ENCODE measurements at places on chromosomes 2 and 18. TPM values are rescaled to one million over a fixed set of nuclear protein-coding genes. Genes with fewer than 3 reads are reported as not detected.

GRCh38 chr2:22991844-22992243 is 393.1 kb upstream of the KLHL29 start:
- no peak for DNase-seq

Gene RAB6D
- not detected for total RNA-seq

- no peak for DNase-seq
These were observed 71.8 kb downstream of the TNS1 start for GRCh38 chr2:217930761-217931563.

Gene USP14
- total RNA-seq: 57.2 TPM

Gene CCL20
- 0.76 TPM for total RNA-seq

DNA sequence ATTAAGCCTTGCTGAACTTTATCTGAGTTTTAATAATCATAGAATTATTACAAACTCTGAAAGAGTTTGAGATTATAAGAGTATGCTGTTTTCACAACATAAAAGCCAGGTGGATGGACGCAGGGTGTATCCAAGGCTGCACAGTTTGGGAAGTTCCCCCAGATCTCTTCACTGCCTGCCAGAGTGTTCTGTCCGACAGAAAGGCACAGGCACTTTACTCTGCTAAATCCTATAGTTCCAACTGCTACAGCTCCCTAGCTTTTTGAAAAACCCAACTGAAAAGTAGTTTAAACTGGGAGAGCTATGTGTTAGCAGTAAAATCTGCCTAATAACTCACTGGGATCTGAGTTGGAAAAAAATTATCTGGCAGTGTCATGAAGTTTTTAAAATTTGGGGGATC is 38.0 kb downstream of the MFSD6 start:
- no peak for DNase-seq

Gene VIL1
- not detected for total RNA-seq

- no peak for DNase-seq
These were observed 90.7 kb downstream of the DPP4 start for GRCh38 chr2:161983331-161983651.

DNA sequence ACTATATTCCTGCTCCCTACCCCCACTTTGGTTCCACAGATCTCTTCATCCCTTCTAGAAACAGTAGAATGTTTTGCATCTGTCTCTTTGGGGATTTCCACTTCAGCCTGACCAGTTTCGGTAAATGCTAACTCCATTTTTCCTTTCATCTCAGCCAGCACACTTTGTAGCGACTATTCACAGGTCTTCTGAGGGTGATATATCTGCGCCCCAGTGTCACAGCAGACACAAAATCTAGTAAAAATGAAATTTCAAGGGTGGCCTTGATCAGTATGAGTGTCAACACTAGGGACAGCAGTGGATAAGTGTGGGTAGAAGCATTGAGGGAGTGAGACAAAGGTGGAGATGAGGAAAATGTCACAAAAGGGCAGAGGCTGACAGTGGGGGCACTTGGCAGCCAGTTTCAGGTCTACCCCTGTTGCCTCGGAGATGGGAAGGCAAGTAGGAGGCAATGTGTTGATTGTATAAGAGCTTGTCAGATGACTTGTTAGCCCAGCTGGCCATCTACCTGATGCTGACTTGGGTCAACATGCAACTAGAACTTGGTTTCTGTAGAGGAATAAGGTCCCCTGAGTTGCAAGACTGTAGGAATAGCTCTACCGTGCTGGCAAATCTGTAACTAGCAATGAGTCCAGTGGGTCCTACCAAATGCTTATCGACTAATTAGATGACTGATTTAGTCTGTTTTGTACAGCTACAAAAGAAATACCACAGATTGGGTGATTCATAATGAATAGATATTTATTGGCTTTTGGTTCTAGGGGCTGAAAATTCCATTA is 60.7 kb downstream of the CXCR4 start:
- DNase-seq: no peak

Gene HSPD1
- 136 TPM for total RNA-seq

GRCh38 chr2:18637196-18637595 is 47.8 kb upstream of the NT5C1B start:
- no peak for DNase-seq

- DNase-seq: no peak
These were observed 4.2 kb downstream of the STAMBP start for GRCh38 chr2:73832930-73833329.

GRCh38 chr2:134866498-134867099 is 28.2 kb downstream of the ACMSD start:
- no peak for DNase-seq

- no peak for DNase-seq
These were observed 78.0 kb upstream of the SERTAD2 start for GRCh38 chr2:64731746-64732145.

- no peak for DNase-seq
These were observed 243.5 kb downstream of the ASXL3 start for GRCh38 chr18:33821503-33821902.

DNA sequence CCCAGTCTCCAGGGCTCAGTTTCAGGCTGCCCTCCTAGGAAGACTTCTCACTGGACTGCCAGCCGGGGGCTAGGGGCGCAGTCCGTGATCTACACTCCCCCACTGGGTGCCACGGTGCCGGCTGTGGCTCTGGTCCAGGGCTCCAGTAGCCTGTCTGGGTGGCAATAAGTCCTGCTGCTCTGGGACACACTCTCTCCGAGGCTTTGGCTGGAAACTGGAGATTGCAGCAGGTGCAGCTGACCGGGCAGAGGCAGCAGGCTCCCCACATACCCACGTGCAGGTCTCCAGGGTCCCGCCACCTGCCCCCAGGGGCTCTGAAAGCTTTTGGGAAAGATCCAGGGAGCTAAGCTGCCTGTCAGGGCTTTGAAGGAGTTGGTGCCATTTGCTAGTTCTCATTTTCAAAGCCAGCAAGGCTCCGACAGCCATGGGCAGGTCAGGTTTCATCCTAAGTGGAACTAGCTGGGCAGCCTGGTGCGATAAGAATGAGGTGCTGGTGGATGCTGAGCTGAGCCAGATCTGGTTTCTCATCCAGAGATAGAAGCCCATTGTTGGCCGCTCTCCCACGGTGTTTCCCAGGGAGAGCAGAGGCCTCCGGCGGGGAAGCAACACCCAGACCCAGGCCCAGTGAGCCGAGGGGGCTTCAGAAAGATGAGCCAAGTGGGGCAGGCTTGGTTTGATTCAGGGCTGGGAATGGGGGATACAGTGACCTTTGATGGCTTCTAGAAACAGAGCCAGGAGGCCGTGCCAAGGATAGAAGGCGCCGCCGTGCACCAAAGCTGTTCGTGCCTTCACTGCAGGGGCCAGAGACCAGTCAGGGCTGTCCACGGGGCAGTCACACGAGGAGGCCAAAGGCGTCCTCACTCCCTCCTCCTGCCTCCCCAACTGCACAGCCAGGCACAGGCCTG is 141.7 kb upstream of the GPC1 start:
- DNase-seq: no peak

DNA sequence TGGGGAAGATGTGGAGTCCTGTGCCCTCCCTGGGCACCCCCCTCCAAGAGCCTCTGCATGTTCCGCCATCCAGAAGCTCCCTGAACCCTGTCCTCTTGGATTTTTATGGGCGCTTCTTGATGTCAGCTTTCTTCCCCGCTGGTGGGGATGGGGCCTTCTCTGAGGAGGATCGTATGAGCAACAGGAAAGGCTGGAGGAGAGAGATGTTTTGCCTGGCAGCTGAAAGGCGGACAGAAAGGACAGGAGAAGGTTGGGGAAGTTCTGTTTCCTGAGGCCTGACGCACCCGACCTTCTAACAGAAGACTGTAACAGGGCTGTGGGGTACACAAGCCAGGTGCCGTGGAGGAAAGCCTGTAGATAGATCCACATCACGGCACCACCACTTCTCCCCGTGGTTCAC is 238.8 kb downstream of the LDLRAD4 start:
- DNase-seq: no peak

GRCh38 chr2:48419884-48420511 is 110.0 kb upstream of the STON1 start:
- no peak for DNase-seq

DNA sequence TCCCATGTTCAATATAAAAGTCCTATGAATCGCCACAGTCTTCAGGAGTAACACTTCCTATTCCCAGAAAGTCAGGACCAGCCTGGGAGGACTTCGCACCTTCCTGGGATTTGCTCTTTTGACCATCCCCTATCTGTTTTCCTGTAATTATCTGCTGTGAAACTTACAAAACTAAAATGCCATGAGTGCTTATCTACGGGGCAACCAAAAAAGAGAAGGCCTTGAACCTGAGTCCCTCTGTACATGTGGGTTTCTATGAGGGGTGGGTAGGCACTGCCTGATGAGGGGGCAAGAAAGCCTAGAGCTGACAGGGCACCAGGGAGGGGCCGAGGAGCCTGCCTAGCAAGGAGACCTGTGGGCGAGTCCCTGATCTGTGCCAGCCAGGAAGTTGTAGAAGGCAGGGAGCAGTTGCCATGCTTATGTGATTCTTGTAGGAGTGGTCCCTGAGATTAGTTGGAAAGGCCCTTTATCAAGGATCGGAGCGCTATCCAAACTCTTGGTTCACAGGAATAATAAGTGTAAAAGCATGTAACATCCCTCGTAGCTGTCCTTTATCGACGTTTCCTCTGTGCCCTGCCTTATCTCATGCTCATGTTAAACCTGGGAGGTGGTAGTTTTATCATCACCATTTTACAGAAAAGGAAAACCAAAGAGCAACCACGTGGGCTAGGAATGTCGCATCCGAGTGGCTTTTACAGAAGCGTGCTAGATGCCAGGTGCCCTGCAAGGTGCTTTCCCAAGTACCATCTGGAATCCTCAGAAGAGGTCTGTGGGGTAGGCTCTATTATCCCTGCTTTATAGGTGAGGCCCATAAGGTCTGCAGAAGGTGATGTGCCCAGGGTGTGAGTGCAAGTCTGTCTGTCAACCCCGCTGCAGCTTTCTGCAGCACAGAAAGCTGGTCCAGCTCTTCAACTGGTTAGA is 111.8 kb downstream of the B3GNT2 start:
- no peak for DNase-seq

DNA sequence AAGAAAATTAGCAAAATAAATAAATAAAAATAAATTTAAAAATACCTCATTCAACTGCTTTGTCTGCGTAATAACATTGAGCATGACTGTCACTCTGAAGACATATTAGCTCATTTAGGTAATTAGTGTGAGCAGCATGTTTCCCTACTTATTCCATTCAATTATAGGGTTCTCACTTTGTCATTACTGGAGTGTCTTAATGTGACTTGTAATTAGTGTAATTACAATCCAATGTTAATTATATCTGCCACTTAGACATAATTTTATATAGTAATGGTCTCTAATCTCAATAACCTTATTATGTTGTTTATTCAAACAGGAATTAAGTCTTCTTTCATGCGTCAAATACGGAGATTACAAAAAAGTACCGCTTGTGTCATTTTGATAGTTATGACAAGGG is 893.9 kb upstream of the ACVR2A start:
- DNase-seq: no peak

DNA sequence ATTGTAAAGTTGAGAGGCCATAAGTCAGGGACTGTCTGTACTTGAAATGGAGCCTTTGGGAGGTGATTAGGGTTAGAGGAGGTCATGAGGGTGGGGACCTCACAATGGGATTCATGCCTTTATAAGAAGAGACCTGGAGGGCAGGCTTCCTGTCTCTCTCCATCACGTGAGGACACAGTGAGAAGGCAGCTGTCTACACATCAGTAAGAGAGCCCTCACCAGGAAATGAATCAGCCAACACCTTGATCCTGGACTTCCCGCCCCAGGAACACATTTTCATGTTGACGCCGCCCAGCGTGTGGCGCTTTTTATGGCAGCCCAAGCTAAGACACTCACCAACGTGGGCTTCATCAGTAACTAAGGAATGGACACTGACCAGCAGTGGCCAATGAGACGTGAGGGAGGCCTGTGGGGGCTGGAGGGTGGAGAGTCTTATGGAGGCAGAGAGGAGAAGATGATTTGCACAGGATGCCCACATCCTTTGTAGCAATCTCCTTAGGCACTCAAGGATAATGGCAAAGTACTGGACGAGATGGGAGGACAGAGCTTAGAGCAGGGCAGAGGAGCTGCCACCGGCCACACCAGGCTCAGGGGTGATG is 162.7 kb downstream of the EIPR1 start:
- no peak for DNase-seq

GRCh38 chr2:156800781-156801361 is 364.7 kb downstream of the GPD2 start:
- DNase-seq: no peak

Gene NDC80
- 1.3 TPM for total RNA-seq

Gene DLGAP1
- 0.98 TPM for total RNA-seq

- DNase-seq: peak; percentile 72
These were observed 1.3 kb downstream of the PTMA start for GRCh38 chr2:231709636-231709980.

DNA sequence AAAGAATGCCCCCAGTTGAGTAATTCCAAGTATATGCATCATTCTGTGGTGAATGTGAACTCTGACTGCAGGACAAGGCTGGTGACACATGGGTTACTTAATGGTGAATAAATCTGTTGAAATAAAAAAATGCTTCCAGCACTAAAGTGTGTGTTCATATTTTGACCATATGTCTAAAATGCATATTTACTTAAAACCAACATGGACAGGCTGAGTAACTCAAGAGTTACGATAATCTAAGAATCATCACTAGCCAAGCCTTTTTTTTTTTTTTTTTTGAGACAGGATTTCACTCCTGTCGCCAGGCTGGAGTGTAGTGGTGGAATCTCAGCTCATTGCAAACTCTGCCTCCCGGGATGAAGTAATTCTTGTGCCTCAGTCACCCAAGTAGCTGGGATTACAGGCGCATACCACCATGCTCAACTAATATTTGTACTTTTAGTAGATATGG is 47.1 kb upstream of the CCBE1 start:
- DNase-seq: no peak

DNA sequence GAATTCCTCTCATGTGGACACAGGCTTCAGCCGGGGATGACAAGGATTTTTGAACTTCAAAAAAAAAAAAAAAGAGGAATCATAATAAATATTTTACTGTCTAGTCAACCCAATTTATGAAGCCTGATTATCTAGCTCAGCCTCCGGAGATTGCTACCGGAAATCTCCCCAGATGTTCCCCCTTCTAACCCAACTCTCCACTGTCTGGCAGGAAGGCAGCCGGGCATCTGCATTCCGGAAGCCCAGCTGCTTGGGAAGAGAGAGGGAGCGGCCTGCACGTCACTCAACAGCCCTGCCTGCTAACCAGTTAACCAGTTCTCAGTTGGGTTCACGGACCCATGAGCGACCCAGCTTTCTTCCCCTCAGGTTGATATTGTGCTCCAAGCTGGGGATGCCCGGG is 87.2 kb upstream of the POU3F3 start:
- no peak for DNase-seq

- DNase-seq: no peak
These were observed 156.8 kb downstream of the VAPA start for GRCh38 chr18:10070561-10071000.

Data from sciatic nerve (tissue), 2 donors.